GM19239 (cell line): ENCODE measurements at places on chromosomes 7 and 10.
A peak's percentile ranks its signal among the peaks of the same experiment; 100 is the strongest.

DNA sequence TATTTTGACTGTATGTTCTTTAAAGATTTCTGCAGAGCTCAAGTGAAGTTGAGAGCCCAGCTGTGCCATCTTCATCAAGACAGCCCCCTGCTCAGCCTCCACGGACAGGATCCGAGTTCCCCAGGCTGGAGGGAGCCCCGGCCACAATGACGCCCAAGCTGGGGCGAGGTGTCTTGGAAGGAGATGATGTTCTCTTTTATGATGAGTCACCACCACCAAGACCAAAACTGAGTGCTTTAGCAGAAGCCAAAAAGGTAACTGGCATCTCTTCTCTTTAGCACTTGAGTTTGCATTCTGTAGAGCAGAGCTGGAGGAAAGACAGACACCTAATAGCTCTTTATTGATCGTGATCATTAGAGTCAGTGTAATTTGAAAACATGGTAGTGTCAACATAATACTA lies 33.7 kb downstream of the MCM10 start:
- no peak for DNase-seq

- no peak for DNase-seq
These were observed 36.7 kb downstream of the LSM5 start for GRCh38 chr7:32453341-32454011.

DNA sequence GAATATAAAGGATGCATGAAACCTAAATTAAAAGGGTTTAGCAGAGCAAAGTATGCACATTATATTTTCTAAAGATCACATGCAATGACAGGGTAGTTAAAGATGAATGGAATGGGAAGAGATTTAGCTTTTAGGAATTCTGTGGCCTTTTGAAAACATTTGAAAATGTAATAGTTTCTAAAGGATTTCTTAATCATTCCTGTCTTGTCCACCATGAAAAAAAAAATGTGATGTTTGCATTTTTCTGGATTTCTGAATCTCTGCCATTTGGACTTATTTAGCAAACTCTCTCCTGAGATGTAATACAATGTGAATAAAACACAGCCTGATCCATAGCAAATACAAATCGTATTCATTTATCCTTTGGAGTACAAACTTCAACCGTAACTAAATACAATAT lies 126.6 kb upstream of the RAB11FIP2 start:
- no peak for DNase-seq

DNA sequence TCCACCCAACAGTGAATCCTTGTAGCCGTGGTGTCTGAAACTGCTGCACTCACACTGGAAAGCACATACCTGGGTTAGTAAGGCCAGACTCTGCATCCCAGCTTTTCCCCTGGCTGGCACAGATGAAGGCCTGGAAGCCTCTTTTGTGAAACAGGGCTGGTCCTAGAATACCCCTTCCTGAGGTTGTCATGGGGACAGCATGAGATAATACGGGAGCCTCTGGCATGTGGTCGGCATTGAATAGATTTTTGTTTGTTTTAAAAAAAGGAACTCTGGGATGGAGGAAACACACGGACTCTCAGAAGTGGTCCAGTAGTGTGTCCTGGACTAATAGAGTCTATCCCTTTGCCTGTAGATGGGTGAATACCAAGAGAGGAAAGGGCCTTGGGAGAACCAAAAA lies 129.7 kb downstream of the TMEM178B start:
- no peak for DNase-seq

- no peak for DNase-seq
These were observed 19.9 kb upstream of the CRHR2 start for GRCh38 chr7:30702200-30702599.

- DNase-seq = no peak
These were observed 302 bp upstream of the EN2 start for GRCh38 chr7:155457544-155458110.

DNA sequence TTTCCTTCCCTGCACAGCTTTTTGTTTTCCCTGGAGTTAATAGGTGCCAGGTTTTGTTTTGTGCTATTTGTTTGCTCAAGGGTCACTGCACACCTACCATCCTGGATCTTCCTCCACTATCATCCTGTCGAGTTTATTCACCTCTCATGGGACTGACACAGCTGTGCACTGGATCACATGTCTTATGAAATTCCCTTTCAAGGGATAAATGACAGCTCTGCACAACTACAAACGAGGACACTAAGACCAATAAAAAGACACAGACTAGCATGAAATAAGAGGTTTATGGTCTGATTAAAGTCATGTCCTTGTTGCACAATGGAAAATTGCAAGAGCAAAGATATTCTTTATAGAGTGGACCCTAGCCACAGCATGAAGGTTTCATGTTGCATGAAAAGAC lies 76.7 kb upstream of the SFMBT2 start:
- DNase-seq = no peak

GRCh38 chr7:82209179-82209747 lies 234.3 kb downstream of the CACNA2D1 start:
- DNase-seq = no peak

DNA sequence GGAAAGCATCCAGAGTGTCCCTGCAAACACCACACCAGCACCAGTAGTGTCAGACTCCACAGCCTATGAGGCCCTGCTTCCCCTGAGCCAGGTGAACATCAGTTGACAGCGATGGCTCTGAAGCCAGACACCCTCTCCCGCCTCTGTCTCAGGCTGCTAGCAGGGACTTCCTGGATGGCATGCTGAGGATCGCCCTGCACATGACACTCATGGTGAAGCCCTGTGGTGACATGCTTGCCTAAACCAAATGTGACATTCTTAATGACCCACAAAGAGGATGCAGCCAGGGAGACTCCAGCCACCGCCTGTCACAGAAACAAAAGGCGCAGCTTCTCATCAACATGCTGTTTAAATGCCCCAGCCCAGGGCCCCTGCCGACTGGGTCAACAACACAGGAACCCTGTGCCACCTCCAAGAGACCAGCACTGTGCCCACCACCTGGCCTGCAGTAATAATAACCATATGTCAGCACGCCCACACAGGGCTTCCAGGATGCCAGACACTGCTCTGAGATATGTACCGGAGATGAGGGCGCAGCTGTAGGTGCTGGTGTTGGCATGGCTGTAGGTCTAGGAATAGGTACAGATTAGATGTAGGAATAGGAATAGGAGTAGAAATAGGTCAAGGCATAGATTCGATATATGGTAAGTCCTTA lies 81.3 kb downstream of the GRID1 start:
- DNase-seq = no peak

DNA sequence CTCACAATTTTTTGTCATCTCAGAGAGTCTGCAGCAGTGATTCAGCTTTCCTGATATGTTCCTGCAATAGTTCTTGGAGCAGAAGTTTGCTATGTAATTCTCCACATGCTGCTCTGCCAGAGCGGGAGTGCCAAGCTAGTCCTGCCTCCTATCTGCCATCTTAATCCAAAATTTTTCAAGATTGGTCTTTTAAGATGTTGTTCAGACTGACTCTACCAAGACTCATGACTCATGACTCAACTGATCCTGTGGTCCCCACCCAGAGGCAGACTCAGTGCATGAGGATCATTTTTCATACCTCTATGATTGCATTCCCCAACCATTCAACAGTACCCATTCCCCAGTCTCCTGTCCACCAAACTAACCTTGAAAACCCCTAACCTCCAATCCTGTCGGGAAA lies 470.8 kb downstream of the INHBA start:
- no peak for DNase-seq

- DNase-seq = no peak
These were observed 56.4 kb upstream of the GNAI1 start for GRCh38 chr7:80078159-80078731.

DNA sequence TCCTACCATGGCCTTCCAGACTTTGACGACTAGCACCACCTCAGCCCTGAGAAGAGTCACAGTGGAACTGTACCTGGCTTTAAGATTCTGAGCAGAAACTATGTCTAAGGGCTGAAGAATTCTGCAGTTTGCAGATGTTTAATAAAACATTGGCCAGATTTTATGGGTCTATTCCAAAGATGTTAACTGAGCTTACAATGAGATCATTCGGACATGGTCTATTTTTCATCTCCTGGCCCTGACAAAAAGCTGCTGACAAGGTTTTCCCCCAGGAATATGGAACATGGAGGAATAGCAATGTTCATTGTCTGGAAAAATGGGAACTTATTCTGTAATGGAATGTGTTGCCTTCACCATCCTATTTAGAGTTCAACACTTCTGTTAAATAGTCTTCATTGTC lies 66.4 kb downstream of the PTF1A start:
- DNase-seq = no peak

DNA sequence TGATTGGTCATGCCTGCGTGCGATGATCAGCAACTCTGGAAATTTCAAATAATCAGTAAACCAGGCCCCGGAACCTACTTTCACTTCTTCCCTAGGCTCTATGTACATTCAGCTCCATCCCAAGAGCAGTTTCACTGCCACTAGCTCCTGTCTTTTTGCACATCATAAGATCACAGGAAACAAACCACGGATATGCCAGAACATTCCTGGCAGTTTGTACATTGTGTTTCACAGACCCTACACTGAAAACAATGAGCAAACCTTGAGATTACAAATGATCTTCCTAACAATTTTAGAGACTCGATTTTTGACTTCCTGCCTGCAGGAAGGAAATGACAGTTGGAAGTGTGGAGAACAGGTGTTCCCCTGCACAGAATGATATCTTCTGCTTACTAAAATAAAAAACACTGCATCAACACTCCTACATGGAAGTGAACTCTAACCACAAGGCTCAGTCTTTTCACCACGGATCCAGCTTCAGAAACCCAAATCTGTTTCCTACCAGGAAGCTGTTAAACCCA lies 7.6 kb upstream of the TMEM236 start:
- no peak for DNase-seq

GRCh38 chr10:86970162-86970981 lies 2.1 kb downstream of the ADIRF start:
- no peak for DNase-seq

- no peak for DNase-seq
These were observed 16.7 kb upstream of the PAPSS2 start for GRCh38 chr10:87642988-87643387.

- no peak for DNase-seq
These were observed 191.6 kb downstream of the FANK1 start for GRCh38 chr10:126087796-126088505.

DNA sequence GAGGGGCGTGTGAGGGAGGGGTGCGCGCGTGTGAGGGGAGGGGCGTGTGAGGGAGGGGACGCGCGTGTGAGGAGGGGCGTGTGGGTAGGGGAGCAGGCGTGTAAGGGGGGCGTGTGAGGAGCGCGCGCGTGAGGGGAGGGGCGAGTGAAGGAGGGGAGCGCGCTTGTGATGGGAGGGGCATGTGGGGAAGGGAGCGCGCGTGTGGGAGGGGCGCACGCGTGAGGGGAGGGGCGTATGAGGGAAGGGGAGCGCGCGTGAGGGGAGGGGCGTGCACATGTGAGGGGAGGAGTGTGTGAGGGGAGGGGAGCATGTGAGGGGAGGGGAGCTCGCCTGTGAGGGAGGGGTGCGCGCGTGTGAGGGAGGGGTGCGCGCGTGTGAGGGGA lies 19.1 kb downstream of the MXI1 start:
- peak; percentile 54 for DNase-seq

- DNase-seq = no peak
These were observed 16.9 kb upstream of the OTUD1 start for GRCh38 chr10:23422003-23422411.

- no peak for DNase-seq
These were observed 248.8 kb downstream of the ANKRD7 start for GRCh38 chr7:118473271-118473670.

- no peak for DNase-seq
These were observed 103.6 kb downstream of the MKLN1 start for GRCh38 chr7:131431289-131431688.

DNA sequence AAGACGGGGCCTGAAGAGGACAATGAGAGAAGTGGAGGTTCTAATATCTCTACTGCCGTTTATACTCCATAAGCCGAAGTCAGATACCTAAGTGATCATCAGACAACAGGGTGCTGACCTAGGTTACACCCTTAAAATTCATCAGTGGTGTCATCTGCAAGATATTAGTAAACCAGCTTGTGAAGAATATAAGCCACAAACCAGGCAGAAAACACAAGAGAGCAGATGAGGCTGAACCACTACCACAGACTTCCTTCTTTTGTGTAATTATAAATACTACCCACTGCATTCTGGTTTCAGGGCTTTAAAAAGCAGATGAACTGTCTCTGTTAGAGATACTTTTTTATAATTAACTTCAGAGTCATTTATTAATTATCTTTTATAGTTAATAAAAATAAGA lies 69.0 kb upstream of the LRRC17 start:
- DNase-seq = no peak

DNA sequence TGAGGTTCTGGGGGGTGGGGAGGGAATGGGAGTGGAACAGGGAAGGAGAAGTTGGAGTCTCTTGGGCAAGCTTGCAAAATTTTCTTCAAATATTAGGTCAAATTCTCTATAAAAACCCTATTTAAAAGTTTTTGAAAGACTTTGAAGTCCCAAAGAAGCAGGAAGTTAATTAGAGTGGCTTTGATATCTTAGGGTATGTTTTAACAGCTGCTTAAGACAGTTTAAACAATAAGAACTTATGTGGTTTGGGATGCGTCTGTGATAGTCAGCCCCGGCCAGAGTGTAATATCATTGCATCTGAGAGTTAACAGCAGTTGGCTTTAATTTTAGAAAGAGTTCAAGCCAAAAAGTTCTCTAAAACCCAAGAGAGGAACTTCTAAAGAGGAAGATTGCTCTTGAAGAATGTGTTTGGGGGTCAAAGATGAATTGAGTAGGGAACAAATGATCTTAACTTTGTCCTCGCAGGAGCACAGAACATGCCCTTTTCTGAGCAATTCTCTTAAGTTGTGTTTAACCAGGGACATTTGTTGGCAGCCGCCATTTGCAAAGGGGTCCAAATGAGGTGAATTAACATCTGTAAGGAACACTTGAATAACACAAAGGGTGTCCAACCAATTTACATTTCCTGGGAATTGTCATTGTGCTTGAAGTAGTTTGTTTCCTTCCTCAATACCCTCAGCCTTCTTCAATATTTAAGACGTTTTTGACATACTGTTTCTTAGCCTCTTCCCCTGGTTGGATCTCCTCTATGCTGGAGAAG lies 182.4 kb downstream of the PTEN start:
- no peak for DNase-seq

- DNase-seq = no peak
These were observed 182.8 kb upstream of the BMPER start for GRCh38 chr7:33722383-33723101.

GRCh38 chr10:19869370-19869769 lies 53.1 kb downstream of the PLXDC2 start:
- DNase-seq = no peak

- no peak for DNase-seq
These were observed 109.5 kb downstream of the DNAJB6 start for GRCh38 chr7:157446322-157446721.

GRCh38 chr10:71714031-71714410 lies 5.6 kb downstream of the C10orf105 start:
- DNase-seq = no peak

DNA sequence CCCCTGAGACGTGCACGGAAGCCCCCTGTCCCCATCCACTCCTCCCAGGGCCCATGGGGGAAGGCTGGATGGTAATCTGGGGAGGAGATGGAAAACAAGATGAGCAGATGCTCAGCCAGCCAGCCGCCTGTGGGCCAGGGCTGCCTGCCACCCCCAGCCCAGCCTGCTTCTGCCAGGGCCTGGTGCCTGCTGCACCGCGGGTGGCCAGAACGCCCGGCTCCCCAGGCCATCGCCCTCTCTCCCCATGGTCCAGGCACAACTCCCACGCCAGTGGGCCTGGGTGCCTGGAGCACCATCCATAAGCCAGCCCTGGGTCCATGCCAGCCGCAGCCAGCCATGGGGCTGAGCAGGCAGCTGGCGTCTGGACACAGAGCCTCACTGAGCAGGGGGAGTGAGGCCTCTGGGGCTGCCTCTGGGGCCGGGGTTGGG lies 57.2 kb upstream of the ELN start:
- no peak for DNase-seq

- DNase-seq = no peak
These were observed 6.1 kb downstream of the GET4 start for GRCh38 chr7:882336-883035.
